ENCODE measurements at places on chromosomes 5 and 9.

DNA sequence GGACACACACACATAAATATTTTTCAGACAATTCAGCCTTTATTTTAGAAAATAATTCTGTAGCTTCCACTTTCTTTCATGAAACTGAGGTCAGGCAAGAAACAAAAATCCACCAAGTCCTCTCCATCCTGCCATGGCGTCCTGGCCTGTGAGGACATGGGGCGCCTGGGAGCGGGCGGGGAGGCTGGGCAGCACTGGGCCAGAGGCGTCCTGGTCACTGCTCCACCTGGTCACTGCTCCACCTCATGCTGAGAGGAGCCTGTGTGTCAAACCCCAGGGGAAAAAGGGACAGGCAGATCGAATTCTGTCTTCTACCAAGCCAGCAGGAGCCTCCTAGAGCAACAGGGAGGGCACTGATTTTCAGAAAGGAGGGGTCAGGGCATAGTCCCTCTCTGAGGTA is 12.1 kb downstream of the MGAT1 start:
- no peak for DNase-seq

DNA sequence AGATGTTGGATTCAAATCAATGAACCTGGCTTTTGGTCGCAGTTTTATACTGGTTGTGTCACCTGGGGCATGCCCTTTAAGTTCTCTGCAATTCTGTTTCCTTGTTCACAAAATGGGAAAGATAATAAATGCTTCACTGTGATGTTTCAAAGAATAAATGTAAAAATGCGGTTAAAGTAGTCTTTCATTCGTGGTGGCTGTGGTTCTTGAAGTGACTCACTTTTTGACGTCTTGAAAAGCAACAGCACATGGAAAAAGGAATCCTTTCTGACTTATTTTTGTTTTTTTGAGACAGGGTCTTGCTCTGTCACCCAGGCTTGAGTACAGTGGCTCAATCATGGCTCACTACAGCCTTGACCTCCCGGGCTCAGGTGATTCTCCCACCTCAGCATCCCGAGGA is 88.4 kb upstream of the SLIT3 start:
- DNase-seq, result no peak

DNA sequence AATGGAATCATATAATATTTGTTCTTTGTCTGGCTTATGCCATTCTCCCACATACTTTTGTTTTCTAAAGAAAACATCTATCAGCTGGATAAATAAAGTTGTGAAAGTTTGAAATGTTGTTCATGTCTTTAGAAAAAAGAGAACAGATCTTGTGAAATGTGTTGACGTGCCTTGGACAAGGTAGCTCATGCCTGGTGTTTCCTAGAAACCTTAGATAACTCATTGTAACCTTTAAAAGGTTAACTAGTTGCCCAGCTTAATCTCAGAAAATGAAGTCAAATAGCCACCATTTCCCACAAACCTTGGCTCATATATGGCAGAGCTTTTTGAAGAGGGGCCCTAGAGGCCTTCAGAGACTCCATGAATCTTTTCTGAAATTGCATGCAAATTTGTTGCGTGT is 15.3 kb downstream of the CDO1 start:
- DNase-seq, result no peak

GRCh38 chr5:24347158-24347557 is 297.6 kb downstream of the CDH10 start:
- no peak for DNase-seq

GRCh38 chr9:35790385-35791296 is 750 bp upstream of the NPR2 start:
- DNase-seq, result peak; percentile 79

DNA sequence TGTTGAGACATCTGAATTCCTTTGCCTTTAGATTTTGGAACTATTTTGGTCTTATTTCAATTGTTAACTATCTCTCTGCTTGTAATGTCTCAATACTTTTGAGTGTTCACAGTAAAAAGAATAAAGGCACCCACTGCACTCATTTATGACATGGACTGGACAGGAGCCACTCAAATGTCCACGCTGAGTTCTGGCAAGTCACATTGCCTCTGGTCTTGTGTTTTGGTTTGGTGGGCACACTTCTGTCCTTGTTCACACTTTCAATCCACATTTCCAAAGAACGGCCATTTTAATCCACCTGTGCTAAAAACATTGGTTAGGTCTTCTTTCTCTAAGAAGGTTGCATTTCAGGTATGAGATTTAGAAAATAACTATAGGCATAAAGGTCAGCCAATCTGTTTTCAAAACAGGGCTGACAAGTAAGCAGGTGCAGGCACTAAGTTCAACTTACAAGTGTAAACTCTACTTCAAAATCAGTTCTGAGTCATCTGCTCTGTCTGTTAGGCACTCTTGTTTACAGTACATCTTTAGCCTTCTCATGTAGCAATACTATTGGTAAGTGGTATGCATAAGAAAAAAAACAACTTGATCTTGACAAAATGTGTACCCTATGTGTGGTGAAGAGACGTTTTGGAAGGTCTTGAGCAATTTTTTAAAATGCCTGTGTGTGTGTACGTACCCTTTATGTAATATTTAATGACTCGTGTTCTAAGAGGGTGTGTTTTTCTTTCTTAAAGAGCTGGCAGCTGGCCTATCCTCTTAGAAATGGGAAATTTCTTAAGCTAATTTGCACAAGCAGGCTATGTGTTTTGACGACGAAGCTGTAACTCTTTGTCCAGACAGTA is 31.5 kb upstream of the ZFAND5 start:
- no peak for DNase-seq

- DNase-seq, result no peak
Measured at GRCh38 chr5:154873791-154874331, 15.4 kb downstream of the CNOT8 start.

DNA sequence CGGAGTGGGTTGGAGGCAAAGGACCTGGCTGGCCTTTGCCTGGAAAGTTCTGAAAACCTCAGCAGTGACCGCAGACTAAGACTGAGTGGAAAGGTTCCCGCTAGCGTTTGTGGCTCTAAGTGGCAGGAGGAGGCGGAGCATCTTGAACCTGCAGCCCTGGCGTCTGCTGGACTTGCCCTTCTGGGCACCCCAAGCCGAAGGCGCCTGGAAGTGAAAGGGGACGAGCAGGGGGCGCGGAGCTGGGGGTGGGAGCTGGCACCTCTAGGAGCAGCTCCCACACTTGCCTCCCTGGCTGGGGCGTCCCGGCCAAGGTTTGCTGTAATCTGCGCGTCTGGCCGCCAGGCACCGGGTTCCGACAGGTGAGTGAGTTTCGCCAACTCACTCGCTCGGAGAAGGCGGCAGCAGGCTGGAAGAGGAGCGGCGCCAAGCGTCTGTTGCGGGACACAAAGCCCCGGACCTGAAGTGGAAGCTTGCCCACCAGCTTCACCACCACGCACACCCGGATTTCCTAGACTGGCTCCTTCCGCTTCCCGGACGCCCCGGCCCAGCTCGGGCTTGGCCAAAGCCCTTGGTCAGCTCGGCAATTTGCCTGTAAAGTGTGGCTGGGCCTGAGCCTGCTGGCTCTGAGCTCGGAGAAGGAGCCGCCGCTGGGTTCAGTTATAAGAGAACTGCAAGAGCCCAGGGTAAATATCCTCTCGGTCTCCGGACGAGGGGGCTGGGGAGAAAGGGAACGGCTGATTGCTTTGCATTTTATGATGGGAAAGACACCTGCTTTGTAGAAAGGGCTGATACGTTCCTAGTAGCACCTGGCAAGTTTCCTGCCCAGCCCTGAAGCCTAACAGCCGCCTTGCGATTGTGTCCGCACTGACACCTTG is at the start of gene GNA14:
GNA14 (minus strand) TSS at position 89 of the 875 bp plus-strand sequence. CDS start 529 bp downstream, outside the sequence.
- DNase-seq, result peak; percentile 64

- DNase-seq, result no peak
Measured at GRCh38 chr9:78314550-78314949, 17.6 kb downstream of the PSAT1 start.

GRCh38 chr5:166382031-166382430 is 1909.4 kb upstream of the WWC1 start:
- no peak for DNase-seq

DNA sequence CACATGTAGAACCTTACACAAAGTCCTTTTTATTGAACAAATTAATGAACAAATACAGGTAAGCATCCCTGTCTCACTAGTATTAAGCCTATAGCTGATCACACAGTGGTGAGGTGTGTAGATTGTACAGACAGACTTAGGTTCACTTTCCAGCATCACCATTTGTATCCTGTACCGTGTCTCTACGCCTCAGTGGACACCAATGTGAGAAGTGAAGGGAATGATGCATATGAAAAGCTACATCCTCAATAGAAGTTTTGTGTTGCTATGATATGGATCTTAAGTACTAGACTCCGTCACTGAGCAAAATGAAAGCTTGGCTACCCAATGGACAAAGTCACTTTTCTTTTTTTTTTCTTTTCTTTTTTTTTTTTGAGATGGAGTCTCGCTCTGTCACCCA is 46.6 kb downstream of the UGCG start:
- DNase-seq, result no peak

GRCh38 chr9:134939080-134939733 is 21.5 kb upstream of the FCN1 start:
- no peak for DNase-seq

DNA sequence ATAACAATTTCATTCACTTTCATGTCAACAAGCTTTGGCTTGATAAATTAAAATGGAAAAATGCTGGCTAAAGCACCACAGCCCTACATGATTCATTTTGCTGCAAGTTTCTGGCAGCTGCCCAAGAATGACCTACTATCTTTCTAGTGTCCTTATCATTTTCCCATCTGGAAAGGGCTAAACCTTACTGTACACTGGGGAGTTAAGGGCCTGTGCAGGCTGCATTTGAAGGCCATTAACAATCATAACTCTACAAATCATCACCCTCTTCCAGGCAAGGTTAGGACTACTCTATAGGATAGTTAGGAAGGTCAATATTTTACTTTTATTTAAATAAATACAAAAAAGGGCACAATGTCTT is 579.7 kb upstream of the ZNF608 start:
- DNase-seq, result peak; percentile 45

DNA sequence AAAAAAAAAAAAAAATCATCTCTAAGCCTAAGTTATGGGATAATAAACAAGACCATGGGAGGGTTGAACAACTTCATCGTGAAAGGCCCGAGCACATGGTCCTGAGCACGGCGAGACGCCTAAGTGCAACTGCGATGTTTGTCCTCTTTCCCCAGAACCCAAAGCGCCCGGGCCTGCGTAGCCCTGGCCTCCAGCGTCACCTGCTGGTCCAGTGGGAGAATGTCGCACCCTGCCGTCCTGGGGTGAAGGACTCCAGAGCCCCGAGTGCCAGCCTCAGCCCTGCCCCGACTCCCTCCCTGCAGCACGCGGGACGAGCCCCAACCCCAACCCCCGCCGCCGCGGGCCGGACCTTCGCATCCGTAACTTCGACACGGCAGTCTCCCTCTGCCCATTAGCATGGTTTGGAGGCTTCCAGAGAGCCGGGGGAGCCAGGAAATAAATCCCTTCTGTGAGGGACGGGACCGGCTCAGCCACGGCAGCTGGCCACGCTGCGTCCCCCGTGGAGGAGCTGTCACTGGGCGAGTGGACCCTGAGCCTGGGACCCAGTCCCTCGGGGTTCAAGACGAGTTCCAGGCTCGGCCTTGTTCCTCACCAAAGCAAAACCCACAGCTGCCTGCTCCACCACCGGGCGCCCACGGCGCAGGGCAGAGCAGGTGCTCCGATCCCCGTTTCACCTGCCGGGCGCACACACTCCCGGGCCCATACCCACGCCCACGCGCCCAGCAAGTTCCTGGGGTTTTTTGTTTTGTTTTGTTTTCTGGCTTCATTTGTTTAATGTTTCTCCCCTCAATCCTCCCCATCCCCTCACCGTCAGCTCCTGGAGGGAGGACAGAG is 132.5 kb upstream of the HAND1 start:
- peak; percentile 76 for DNase-seq

DNA sequence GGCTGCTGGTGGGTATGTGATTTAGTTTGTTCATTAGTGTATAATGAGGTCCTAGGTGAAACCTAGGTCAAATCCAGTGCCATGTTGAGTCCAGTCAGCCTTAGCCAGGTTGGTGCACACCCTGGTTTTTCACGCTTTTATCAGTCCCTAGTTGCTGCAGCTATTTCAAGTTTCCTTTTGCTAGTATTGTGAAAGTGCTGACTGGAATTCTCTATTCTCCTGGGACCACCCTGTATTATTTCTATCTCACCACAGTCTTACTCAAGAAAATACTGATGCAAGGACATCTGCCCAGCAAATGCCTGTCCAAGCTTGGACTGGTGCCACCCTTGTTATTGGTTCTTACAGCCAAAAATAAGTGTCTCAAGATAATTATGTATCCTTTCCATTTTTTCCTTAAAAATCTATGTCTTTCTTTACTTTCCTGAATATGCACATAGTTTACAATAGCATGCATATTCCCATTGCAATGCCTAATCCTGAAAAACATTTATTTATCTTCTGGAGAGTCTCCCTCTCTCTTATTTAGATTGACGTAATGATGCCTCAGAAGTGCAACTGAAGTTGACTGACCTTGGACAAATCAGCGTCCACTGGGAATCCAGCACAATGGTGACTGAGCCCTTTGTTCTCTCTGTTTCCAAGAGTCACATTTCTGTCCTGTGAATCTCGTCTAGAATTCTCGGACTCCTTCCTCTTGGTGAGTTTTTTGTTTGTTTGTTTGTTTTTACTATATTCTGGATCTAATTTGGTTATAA is 1075.0 kb downstream of the CDH9 start:
- no peak for DNase-seq

DNA sequence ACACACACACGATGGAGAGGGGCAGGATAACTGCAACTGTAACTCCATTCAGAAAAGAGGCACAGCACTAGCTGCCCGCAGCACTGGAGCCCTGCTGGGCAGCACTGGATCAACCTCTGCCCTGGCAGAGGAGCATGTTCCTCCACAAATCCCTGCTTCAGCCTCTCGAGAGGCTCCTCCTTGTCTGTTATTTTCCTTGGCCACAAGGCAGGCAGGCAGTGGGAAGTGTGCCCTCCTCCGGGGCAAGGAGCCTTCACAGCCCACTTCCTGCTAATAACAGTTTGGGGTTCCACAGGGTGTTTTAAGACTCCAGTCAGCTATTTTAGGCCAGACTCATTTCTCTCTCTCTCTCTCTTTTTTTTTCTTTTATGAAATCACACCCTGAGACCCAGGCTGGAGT is 11.8 kb downstream of the FXN start:
- no peak for DNase-seq

DNA sequence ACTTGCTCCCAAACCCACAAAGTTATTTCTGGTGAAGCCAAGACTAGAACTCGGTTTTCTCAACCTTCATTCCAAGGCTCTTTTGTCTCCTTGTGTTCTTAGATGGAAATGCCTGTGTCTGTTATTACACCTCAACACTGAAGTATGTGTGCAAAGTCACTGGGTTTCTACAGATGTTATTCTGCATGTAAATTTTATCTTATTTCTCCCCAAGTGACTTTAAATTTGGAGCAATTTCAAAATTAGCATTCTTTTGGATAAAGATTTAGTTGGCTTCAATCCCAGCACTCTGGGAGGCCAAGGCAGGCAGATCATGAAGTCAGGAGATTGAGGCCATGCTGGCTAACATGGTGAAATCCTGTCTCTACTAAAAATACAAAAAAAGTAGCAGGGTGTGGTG is 104.4 kb upstream of the GNA14 start:
- DNase-seq, result no peak

DNA sequence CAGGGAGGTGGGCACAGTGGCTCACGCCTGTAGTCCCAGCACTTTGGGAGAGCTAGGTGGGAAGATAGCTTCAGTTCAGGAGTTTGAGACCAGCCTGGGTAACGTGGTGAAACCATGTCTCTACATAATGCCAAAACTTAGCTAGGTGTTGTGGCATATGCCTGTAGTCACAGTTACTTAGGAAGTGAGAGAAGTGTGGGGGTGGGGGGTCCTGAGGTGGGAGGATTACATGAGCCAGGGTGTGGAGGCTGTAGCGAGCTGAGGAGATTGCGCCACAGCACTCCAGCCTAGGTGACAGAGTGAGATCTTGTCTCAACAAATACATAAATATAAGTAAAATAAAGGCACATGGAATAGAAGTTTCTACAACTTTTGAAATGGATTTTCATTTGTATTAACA is 23.1 kb downstream of the VCAN start:
- no peak for DNase-seq

- no peak for DNase-seq
Measured at GRCh38 chr5:119795768-119796167, 166.4 kb downstream of the FAM170A start.

Data from ureter (tissue), 1 donor.